ENCODE measurements at places on chromosomes 2 and 18.

GRCh38 chr2:160583813-160584537, 90.4 kb upstream of the RBMS1 start:
- DNase-seq, result no peak

GRCh38 chr2:69517410-69517809, 80.2 kb upstream of the NFU1 start:
- no peak for DNase-seq

DNA sequence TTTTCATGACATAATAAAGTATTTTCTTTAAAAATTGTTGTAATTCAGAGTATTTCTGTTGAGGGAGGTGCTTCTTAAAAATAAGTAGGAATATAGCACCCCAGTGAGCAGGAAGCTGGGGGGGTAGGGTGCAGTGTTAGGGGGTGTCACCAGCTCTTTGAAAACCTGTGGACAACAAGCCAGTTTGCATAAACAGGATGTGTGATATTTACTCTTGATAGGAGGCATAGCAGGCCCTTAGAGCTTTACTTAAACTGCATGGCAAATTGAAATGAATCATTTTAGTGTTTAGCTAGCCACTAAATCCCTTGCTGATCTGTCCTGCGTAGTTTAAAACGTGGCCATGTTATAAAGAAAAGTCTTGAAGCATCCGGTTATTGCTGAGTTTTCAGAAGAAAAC, 8.4 kb downstream of the TGIF1 start:
- no peak for DNase-seq

GRCh38 chr18:6781142-6781714, 51.7 kb downstream of the ARHGAP28 start:
- DNase-seq, result no peak

GRCh38 chr2:120939595-120940318, 204.1 kb downstream of the GLI2 start:
- no peak for DNase-seq

GRCh38 chr2:28547906-28548600, 52.2 kb downstream of the PLB1 start:
- no peak for DNase-seq

GRCh38 chr18:79962311-79962710, 2.1 kb upstream of the HSBP1L1 start:
- no peak for DNase-seq

GRCh38 chr2:119782308-119783027, 22.7 kb downstream of the PTPN4 start:
- DNase-seq, result no peak

- no peak for DNase-seq
Measured at GRCh38 chr2:148599109-148599991, 45.2 kb upstream of the EPC2 start.

- no peak for DNase-seq
Measured at GRCh38 chr2:122390406-122390805, 635.0 kb downstream of the TSN start.

GRCh38 chr18:3814816-3815215, 364.8 kb downstream of the TGIF1 start:
- no peak for DNase-seq

DNA sequence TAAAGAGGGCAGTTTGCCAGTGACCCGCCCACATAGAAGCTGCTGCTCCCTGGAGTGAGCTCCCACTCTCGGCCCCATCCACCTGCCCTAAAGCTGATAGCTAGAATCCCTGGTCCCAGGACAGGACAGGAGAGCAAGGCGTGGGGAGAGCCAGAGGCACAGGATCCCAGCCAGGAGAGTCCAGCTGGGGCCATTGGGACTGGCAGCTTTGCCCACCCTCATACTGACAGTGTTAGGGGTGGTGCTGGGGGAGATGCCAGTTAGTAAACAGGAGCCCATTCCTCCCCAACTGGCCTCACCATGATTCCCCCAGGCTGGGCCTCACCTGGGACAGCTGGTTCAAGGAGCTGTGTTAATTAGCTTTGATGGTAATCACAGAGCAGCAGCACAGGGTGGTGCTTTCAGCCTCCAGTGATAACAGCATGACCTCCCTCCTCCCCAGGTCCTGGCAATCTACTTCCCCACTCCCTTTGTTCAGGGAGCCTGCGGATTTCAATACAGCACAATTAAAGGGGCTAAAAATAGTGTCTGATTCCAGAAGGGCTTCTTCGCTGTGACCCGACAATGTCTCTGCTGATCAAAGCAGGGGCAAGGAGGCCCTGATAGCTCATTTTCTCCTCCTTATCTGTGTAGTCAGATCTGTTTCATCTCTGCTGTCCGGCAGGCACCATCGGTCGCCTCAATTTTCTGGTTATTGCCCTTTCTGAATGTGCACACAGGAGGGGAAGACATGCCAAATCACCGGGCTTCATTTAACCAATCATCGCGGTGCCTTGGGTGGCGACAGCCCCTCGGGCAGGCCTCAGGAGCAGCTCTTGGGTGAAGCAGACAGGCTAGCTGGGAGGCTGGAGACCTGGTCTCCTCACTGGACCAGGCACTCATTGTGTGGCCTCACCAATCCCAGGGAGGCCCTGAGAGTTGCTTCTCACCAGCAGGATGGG, 119.9 kb upstream of the TEX51 start:
- DNase-seq, result no peak

DNA sequence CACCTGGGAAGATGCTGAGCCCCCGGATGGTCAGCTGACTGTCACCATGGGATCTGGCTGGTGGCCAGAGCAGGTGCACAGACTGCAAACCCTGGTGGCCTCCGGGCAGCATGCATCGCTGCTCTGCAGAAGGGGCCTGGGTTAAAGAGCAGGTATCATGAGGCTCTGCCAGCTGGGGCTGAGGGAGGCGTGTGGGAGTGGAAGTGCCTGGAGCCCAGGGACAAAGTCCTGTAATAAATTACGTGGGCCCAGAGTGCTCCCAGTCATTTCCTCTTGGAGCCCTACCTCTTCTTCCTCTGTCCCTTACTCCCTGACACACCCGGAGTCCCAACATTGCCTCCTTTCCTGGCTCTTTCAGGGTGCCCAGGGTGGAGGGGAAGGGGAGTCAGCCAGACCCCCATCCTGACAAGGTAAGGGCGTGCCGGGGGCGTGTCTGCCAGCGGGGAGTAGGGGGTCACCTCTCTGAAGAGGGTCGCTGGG, at the start of gene MYO7B:
Gene MYO7B (plus strand): TSS at position 262 of the 480 bp plus-strand sequence. CDS start 24,040 bp downstream, outside the sequence.
- no peak for DNase-seq

DNA sequence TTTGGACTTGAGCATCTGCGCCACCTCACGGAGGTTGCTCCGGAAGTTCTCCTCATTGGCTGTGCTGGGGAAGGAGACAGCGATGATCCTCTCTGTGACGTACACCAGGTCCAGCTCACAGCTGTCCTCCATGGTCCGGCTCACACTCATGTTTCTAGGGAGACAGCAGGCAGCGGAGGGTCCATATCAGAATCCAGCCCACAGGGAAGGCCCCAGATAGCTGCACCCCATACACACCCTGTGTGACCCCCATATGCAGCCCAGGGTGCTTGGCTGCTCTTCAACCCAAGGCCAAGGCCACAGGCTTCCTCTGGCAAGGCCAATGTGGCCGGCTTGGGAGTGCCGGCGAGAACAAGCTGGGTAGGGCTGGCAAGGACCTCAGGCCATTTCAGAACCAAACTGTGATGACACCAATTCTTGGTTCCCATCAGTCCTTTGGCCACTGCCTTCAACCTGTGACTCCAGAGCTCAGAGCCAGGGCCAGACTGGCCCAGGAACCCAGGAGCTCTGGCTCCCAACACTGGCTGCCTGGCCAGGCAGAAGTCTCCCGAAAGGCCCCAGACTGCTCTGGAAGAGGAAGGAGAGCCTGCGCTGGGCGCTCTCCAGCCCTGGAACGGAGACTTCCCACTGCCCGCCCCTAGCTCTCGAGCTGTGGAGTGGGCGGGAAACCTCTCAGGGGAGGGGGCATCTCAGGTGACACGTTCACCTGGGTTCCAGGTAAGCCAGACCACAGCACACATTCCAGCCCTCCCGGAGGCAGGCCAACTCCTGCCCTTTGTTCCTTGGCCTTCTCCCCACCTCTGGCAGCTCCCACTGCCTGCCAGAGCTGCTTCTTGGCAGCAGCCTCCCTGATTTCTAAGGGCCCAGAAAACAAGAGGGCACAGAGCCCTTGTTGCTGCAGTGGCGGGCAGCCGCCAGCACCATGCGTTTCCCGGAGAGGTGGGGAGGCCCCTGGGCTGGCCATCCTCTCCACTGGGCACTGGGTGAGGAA, 104.7 kb downstream of the TNS1 start:
- DNase-seq, result no peak

DNA sequence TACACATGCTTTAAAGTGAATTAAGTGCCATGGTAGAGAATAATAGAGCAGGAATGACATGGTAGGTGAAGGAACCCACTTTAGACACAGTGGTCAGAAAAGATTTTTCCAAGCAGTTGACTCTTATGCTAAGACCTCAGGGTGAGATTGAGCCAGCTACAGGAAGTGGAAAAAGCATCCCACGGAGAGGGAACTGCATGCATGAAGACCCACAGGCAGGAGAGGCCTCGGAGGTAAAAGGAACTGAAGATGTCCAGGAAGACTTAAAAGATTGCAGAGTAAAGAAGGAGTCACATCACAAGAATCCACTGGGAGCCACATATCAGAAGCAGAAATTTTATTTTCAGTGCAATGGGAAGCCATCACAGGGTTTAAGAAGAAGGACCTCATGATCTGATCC, 499.2 kb upstream of the FAM98A start:
- no peak for DNase-seq

DNA sequence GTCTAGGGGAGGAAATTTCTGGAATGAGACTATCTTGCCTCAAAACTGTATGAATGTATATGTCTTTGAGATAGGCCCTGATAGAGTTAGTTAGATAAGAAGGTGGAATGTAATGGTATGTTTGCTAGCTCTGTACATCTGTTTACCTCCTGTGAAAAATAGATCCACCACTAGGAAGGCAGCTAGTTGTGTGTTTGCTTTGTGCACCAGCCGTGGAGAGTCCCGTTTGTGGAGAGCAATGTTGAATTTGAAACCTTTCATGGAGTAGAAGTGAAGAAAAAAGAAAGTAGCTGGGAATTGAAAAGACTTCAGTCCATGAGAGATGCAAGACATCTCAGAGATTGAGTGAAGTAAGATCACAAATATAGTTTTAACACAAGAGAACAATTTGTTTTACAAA, 25.4 kb downstream of the ASXL3 start:
- no peak for DNase-seq

DNA sequence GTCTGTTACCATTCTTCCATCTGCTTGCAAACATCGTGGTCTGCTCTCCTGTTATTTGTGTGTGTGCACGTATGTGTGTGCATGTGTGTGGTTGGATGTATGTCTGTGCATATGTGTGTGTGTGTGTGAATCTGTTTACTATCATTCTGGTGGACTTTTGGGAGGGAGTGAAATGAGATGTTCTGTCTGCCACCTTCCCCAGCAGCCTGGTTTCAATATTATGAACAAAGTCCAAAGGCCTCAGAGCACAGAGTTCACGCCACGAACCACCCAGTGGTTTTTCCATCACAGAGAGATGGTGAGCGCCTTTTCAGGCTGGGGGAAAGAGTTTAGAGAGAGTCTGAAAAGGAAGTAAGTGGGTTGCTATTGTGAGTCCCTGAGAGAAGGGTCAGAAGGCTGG, 67.1 kb upstream of the YWHAQ start:
- no peak for DNase-seq

DNA sequence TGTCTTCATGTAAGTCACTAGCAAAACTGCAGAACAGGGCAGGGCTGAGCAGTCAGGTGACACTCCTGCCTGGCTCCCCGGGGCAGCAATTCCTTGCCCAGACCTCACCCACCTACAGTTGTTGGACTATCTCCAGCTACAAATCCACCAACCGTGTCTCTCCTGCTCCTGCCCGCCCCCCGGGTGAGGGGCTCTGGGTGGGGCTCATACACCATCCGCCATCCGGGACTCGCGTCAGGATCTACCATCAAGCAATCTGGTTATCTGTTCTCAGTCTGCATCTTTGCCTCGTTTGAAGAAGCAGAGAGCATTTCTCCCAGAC, 13.5 kb upstream of the GLI2 start:
- no peak for DNase-seq

DNA sequence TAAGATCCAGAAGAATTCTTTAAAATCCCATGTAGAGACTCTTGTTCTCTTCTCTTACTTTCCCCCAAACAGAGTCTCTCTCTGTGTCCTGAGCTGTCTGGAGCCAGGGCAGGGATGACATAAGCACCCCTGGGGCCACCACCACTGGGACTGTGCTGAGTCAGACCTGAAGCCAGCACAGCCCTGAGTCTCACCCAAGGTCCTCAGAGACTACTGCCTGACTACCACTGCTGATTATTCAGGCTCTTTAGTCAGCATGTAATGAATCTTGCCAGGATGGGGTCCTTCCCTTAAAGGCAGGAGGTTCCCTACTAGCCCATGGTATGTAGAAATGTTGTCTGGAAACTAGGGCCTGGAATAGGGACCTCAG, 34.9 kb upstream of the DYNC1I2 start:
- no peak for DNase-seq

DNA sequence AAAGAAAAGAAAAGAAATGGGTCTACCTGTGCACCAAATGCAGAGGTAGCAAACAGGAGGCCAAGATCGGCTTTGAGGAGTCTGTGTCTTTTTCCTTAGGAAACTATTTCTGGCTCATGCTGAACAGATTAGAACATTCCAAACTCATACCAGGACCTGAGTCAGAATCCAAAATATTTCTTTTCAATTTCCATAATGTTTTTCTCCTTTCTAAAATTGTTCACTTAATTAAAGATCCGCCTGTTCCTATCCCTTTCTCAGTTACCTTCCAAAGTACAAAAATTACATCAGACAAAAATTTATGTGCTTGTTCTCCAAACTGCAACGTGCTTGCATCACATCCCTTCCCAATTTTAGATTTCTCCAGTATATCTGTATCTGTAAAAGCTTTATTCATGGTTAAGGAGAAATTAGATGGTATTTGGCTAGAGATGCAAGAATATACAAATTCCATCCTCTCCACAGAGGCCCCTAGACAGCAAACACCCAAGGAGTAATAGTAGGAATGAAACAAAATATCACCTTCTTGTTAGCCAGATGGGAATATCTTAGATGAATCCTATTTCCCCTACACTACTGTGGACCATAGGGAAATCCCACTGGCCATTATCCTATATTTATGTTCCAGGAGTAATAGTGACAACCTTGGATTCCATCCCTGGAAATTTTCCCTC, 130.6 kb downstream of the LNPK start:
- DNase-seq, result no peak

GRCh38 chr2:23689891-23690290, 237.0 kb downstream of the ATAD2B start:
- DNase-seq, result no peak

DNA sequence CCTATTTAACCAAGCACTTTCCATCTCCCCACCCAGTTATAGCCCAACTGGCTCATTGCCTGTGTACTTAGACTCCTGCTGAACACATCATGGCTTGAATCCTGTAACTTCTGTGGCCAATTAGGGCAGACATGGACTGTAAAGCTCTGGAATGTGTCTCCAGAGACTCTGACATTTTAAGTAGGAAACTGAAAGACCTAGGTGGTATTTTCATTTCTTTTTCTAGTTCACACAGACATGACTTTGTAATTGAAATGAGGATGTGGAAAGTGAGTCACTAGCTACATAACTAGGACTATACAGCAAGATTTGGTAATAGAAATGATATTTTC, 12.2 kb downstream of the DOK1 start:
- no peak for DNase-seq

GRCh38 chr2:235864302-235864701, 303.9 kb downstream of the GBX2 start:
- DNase-seq, result no peak

GRCh38 chr2:76197842-76198448, 487.2 kb upstream of the GCFC2 start:
- DNase-seq, result no peak

- no peak for DNase-seq
Measured at GRCh38 chr2:126801473-126801872, 97.2 kb upstream of the TEX51 start.

- no peak for DNase-seq
Measured at GRCh38 chr2:9984217-9984739, 32.8 kb downstream of the GRHL1 start.

GRCh38 chr2:239260546-239261327, 140.1 kb downstream of the HDAC4 start:
- no peak for DNase-seq

All from CD4-positive, alpha-beta T cell (primary cell).